Lower leg skin (tissue), 4 donors: ENCODE measurements at places on chromosomes 16 and 17.

DNA sequence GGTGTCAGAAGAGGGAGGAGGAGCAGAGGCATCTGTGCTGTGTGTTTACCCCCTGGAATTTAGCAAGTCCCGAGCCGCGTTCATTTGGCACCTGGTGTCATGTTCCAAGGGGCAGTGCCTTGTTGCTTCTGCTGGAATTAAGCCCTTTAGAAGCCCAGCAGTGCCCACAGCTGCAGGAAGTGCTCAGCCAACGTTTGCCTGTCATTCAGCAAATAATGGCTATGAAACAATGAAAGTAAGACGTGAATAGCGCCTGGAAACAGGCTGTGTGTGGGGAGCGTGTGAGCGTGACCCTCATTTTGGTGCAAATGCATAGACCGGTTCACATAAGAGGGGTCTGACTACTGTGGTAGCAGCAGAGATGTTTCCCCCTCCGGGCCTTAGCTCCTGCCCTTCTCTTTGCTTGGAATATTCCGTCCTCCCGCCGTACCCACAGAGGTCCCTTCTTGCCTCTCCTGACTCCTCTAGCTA, 5.8 kb upstream of the ATP2C2 start:
- DNase-seq: no peak

DNA sequence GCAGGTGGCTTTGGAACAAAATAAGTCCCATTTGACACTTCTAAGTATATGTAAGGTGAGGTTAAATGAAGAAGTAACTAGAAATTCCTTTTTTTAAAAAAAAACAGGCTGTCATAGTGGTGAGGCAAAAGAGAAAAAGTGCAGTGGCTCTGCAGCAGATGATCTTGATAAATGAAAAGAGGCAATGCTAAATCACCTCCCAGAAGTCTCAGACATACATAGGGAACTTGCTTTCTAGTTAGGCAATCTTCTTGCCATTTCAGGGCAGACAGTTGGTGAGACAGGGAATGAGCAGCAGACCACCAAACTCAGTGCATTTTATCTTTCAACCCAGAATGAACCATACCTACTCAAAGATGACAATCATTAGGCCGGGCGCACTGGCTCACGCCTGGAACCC, 90.8 kb downstream of the MYO1D start:
- no peak for DNase-seq

DNA sequence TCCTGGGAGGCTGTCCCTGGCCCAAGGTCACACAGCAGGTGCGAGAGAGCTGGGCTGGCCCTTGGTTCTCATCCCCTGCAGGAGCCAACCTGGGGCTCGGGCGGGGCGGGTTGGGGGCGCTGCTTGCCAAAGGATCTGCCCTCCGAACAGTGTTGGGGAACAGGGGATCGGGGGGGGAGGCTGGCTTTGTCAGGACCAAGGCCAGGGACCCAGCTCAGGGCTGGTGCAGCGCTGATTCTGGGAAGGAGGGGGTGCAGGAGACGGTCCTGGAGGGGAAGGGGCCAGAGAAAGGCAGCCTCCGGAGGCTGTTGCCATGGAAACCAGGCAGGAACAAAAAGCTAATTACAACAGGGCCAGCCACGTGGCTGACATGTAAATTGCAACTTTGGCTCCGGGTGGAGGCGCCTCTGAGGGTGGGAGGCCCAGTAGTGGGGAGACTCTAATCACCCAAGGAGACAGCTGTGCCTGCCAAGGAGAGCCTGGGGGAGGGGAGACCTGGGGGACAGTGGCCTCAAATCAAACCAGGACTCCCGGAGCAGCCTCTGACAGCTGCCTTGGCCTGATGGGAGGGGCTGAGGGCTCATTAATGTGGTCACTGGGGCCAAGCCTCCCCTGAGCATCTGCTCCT, 1.3 kb downstream of the TUBB3 start:
- DNase-seq: no peak

GRCh38 chr16:61555718-61556441, 480.4 kb downstream of the CDH8 start:
- DNase-seq: no peak
